Posterior cingulate gyrus (tissue), 11 donors: ENCODE measurements at places on chromosomes 3 and 15.

GRCh38 chr3:29347412-29347811 is 66.5 kb downstream of the RBMS3 start:
- no peak for DNase-seq

- DNase-seq, result no peak
These were observed 22.1 kb upstream of the RAD18 start for GRCh38 chr3:8985411-8985831.

DNA sequence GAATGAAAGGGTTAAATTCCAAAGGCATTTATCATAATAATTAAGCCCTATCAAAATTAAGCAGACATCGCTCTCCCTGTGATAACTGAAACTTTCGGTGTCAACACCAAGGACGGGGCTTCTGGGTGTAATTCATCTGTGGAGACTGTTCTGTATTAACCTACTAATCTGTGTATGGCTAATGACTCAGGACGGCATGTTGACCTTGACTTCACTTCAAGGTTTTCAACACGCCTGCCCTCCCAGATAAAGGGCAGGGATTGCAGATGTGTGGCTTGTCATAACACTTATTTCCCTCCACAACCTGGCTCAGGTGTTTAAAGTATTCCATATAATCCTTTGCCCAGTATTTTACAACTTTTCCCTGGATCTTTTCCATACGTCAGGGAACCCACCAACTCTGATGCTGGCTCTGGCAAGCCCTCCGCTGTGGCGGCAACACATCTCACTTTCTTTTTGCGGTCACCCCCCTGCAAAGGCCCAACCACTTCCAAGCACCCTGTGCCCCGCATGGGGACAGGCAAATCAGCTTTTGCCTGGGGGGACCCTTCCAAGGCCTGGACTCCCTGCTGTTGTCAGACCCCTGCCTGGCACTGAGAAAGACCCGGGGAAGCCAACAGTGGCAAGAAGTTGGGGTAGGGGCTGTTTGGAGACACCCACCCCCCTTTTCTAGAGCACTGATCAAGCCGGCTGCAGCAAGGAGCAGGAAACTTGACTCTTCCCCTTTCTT is 93.2 kb upstream of the MEF2A start:
- no peak for DNase-seq

GRCh38 chr3:19473971-19474580 is 325.8 kb downstream of the KCNH8 start:
- no peak for DNase-seq

- DNase-seq, result no peak
These were observed 104.4 kb upstream of the CCDC54 start for GRCh38 chr3:107272885-107273284.

GRCh38 chr3:10570196-10570946 is 65.0 kb upstream of the ATP2B2 start:
- DNase-seq, result peak; percentile 84

DNA sequence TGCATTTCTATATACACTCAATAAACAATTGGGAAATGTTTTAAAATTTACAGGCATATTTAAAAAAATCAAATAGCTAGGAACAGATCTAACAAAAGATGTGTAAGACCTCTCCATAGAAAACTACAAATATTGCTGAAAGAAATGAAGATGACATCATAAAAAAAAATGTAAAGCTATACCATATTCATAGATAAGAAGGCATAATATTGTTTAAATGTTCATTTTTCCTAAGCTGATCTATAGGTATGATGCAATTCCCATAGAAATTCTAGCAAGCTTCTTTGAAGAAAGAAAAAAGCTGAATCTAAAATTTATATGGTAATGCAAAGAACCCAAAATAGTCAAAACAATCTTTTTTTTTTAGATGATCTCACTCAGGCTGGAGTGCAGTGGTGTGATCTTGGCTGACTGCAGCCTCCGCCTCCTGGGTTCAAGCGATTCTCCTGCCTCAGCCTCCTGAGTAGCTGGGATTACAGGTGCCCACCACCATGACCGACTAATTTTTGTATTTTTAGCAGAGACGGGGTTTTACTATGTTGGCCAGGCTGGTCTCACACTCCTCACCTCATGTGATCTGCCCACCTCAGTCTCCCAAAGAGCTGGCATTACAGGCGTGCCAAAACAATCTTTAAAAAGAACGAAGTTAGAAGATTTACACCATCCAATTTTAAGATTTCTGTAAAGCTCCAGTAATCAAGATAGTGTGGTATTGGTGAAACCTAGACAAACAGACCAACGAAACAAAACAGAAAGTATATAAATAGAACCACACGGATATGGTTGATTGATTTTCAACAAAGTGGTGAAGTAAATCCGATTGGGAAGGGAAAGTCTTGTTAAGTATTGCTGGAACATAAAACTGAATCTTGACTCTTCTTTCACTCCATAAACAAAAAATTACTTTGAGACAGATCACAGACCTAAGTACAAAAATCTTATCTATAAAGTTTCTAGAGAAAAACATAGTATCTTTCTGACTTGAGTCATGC is 6.3 kb upstream of the BHLHE40 start:
- no peak for DNase-seq

- DNase-seq, result no peak
These were observed 188.1 kb downstream of the CHST2 start for GRCh38 chr3:143307613-143308183.

DNA sequence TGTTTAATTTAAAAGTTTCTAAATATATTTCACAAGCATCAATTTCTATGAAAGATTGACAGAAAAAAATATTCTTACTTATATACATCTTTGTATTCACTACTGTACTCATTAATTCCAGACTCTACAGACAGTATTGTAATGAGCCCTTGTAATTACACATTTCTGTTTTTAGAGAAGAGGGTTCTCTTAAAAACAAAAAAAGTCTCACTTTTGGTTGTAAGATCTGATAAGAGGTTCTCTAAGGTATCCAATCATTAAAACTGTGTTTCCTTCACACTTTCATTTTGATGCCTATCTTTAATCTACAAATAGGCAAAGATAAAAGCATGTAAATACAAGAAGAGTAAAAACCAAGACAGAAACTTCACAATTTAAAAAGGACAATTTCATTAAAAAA is 75.6 kb downstream of the FBXL22 start:
- no peak for DNase-seq

DNA sequence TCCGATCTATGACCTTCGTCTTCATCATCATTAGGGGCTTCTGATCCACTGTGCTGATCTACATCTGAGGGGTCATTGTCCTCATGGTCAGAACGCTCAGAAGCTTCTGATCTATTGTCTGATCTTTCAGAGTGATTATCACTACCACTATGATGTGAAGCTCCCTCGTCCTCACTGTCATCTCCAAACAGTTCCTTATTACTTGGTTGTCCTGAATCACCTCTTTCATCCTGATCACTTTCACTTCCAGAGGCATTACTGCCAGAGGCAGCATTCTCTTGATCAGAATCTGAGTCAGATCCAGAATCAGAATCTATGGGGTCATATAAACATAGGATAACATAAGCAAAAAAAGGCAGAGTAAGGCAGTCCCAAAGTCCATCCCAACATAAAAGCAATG is 5.4 kb downstream of the LEO1 start:
- no peak for DNase-seq

- no peak for DNase-seq
These were observed 16.6 kb downstream of the KPNA1 start for GRCh38 chr3:122498152-122498551.

DNA sequence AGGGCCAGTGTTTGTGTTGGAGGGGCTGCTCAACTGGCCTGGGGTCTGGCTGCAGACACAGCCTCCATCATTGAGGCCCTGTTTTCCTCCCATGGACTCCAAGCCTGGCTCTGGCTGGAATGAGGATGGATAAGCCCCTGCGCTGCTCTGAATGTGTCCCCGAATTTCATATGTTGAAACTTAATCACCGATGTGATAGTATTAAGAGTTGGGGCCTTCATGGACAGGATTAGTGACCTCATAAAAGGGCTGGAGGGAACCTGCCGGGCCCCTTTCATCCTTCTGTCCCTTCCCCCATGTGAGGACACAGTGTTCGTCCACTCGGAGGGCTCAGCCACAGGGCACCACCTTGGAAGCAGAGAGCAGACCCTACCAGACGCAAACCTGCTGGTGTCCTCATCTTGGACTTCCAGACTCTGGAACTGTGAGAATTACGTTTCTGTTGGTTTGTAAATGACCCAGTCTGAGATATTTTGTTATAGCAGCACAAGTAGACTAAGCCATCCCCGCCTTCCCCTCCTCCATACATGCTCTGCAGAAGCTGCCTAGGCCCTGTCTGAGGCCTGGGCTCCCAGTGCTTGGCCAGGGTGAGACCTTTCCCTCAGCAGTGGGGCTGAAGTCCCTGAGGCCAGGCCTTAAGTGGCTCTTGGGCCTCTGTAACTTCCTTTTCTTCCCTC is 3.8 kb upstream of the LCTL start:
- DNase-seq, result no peak

DNA sequence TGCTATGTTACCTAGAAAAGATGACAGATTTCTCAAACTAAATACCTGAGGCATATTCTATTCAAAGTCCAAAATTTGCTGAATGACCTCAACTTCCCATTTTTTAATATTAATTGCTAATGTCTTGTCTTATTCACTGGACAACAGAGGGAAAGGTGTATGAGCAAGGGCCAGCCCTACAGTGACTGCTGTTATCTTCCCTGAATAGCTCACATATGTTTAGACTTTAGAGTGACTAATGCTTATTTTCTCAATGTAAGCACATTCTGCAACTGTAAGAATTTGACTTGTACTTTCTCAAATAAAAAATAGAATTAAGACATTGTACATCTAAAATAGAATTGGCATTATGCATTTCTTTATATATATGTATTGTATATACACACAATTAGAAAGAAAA is 26.5 kb upstream of the AADACL2 start:
- no peak for DNase-seq

DNA sequence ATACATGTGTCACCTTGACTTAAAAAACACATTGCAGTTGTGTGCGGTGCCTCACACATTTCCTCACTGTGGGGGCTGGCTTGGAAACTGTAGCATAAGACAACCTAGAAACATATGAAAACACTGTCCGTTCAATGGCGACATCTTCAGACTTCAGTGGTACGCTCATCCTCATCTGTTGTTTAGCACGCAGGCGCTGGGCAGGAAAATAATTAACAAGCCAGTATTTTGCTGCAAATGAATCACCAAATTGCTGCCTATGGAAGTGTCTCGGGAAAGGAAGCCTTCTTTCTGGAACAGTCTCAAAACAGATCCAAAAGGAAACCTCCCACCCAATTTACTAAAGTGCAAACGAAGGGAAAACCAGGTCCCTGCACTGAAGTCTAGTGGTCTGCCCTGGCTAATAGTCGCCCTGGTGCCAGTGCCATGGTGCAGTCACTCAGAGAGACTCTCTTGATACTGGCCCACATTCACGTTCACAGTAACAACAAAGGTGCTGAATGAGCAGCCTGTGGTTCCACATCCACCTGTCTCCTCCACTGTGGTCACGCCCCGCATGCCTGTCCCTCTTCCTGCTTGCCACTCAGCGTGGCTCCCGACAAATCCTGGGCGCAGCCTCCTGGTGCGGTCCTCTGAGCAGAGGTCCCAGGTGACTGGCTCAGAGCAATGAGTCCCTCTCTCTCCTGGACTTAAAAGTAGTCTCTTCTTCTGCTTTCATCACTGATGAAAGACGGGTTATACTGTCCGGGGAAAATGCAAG is 35.6 kb upstream of the MUC13 start:
- DNase-seq, result peak; percentile 86

GRCh38 chr3:88312256-88312655 is 162.5 kb downstream of the C3orf38 start:
- DNase-seq, result no peak

DNA sequence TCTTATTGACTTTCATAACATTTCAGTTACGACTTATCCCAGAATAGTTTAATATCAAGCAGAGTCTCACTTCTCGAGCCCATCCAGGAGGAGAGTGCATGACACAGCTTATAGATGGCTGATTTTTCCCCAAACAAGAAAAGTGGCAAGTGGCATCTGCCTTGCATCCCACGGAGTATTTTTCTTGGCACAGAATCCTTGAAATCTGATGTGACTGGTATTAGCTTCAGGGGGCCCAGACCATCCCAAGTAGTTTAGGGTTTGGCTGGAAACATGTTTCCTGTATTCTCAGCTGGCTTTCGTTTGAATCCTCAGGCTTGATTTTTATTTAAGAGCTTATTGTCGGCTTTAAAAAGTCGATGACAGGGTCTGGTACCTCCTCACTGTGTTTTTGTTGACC is 20.7 kb upstream of the FBXL22 start:
- DNase-seq, result no peak

DNA sequence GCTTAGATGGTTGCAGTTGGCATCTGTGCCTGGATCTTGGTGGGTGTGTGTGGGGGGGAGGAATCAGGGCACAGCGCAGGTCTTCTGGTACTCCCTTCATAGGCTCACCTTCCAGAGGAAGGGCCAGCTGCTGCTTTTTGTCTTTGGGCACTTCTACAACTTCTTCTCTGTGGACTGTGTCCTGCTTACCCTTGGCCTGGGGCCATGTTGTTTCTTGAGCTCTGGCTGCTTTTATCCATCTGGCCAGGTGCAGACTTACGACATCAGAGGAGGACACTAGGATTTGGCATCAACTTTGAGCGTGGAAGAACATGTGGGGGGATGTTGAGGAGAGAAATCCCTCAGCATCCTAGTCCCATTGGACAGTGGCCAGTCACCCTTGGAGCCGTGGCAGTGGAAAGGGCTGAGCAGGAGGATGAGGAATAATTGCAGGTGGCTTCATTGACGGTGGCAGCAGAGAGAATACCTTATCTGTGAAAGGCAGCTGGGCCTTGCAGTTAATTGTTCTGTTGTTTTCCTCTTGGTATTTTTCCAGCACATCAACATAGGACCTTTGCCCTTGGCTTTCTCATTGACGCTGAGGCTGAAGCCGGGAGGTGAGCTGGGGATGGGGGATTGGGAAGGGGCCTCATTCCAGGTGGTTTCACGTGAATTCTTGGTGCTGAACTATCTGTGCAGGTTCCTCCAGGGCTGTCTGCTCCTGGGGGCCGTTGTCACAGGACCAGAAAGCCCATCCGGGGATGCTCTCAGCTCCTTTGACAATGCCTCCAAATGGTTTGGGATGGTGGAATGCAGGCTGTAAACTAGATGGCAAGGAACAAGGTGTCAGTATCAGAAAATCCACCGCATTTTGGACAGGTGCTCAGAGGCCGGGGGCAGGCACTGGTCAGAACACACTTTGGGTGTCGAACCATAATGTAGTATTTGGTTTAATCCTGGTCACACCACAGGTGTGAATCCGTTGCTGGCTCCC is 9.7 kb downstream of the EPHB1 start:
- DNase-seq, result no peak

GRCh38 chr15:71249986-71250385 is 134.7 kb downstream of the THSD4 start:
- no peak for DNase-seq

DNA sequence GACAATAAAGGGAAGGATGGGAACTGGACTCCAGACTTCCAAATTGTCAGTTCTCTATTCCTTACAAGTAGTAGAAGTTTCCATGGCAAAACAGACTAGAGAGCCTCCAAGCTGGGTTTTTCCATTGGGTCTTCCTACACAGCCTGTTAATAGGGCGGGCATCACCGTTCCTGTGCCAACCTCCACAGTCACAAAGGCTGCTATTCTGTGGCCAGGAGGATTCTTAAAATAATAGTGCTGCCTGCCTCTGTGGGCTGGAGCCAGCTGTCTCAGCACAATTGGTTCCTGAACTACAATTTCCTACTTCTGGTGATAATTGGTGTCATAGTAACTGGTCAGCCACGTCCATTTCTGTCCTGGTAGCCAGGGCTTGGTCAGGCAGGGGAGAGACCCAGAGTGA is 38.6 kb downstream of the LYZL4 start:
- DNase-seq, result peak; percentile 85
